ENCODE measurements at places on chromosomes 3 and 15.

GRCh38 chr15:89127054-89127702, 38.9 kb downstream of the ABHD2 start:
- DNase-seq, result no peak

DNA sequence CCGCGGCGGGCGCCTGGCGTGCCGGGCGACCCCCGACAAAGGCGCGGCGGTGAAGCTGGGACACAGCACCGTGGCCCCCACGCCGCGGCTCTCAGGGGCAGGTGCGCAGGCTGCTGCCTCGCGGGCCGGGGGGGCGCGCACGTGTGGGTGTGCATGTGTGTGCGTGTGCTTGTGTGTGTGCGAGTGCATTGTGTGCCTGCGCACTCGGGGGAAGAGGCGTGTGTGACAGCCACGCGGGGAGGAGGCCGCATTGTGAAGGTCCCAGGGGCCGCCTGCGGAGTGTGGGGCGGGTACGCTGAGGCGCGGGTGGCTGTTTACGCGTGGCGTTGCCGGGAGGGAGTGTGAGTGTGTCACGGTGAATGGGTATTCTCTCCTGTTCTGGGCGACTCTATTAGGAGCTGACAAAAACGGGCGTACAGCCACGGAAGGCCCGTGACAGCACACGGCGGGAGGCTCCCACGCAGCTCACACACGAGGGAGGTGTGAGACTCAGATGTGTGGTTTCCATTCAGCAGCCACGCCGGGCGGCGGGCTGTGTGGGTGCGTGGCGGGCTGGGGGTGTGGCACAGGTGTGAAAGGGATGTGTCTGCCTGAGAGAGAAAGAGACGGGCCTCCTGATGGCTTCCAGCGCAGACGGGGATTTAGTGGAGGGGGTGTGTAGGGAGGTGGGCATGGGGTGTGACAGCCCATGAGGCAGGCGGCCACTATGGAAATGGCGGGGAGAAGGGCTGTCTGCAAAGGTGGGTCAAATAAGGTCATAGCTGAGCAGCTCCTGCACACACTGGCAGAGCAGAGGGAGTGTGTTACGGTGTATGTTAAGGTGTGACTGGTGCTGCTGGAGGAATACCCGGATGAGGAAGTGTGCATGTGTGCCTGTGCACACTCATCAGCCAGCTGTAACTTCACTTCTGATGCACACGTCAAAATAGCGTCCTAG, 750 bp downstream of the PODXL2 start:
- DNase-seq, result no peak

DNA sequence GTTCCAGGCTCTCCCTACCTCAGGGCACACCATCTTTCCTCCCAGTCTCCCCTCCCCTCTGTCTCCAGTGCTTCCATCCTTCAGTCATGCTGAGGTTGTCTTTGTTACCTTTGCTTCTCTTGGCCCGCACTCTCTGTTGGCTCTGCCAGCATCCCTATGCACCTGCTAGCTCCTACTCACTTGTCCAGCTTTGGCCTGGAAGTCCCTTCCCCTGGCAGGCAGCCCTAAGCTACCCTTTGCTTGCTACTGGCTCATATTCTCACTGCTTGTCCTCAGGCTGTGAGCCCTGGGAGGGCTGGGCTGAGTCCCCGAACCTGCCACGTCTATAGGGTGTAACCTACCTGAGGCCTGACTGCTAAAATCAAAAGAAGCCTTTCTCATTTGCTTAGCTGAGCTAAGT, 122.7 kb downstream of the PGPEP1L start:
- no peak for DNase-seq

DNA sequence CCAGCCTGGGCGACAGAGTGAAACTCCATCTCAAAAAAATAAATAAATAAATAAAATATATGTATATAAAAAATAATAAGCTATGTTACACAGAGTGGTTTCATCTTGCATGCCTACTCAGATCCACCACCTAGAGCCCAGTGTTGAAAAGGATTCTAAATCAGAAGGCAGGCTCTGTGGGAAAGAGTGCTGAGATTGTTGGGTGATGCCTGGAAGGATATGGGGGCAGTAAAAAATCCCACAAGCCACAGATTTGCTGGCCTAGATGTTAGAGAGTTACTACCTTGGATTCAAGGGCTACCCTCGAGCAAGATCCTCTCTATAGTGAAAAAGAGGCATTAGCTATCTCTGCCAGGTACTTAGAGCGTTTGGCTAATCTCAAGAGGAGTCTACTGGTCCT, 144.3 kb downstream of the STAC start:
- DNase-seq, result no peak

- DNase-seq, result no peak
These were observed 37.5 kb downstream of the PML start for GRCh38 chr15:74032046-74032445.

GRCh38 chr3:71752831-71753700, 589 bp upstream of the GPR27 start:
- DNase-seq, result no peak

GRCh38 chr3:52781741-52782140, 4.3 kb downstream of the ITIH1 start:
- DNase-seq, result no peak

DNA sequence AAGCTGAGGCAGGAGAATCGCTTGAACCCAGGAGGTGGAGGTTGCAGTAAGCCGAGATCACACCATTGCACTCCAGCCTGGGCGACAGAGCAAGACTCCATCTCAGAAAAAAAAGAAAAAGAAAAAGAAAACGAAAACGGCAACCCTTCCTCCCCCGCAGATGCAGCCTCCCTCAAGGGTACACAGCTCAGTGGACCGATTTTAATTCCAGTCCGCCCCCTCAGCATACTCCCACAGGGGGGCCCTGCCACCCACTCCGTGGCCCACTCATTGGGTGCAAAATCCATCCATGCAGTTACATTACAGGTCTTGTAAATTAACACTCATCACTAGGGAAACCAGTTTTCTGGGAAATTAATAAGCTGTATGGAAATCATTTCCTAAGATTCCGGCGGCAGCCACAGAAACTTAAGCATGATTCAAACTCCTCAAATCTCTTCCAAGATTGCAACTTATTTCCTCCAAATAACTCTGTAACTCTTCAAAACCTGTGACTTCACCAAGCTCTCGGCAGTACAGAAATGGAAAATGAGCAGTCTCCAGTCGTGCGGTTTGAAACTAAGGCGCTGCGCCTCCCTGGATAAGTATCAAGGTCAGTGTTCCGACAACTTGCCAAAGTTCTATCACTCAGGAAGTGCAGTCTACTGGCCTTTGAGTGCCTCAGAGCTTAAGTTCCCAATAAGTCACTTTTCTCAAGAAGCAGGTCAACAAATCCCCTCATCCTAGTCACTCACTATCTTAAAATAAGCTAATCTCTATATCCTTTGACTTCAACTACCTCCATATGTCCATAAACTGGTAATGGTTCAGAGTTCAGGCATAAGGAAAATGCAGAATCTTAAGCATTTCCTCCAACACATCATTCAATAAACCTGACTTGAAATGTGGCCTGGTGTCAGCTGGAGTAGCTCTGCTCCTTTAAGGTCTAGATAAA, 24.7 kb upstream of the KLHL6 start:
- DNase-seq, result no peak

GRCh38 chr3:31094048-31094447, 199.6 kb upstream of the GADL1 start:
- no peak for DNase-seq

- DNase-seq, result no peak
These were observed 8.5 kb upstream of the ANPEP start for GRCh38 chr15:89822951-89823711.

GRCh38 chr3:117011687-117012250, 302.2 kb downstream of the TUSC7 start:
- no peak for DNase-seq

GRCh38 chr15:45903283-45903682, 268.5 kb downstream of the SQOR start:
- no peak for DNase-seq

- no peak for DNase-seq
These were observed 84.7 kb upstream of the PPIB start for GRCh38 chr15:64247535-64247905.

DNA sequence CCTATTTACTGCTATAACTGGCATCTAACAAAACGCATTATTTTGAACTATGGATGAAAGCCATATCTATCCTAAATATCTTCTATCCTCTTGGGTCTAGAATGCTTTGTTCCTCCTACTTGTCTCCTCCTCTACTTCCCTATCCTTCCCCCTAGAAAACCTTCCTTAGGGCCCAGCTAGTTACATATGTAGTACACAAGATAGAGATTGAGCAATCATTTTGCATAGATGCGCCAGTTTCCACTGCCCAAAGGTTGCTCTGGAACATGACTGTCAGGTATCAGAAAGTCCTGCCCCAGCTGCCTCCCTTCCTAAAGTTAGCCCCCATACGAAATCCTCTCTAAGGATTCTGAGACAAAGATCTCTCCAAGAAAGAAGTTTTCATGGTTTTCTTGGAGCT, 55.1 kb downstream of the GPR160 start:
- no peak for DNase-seq

DNA sequence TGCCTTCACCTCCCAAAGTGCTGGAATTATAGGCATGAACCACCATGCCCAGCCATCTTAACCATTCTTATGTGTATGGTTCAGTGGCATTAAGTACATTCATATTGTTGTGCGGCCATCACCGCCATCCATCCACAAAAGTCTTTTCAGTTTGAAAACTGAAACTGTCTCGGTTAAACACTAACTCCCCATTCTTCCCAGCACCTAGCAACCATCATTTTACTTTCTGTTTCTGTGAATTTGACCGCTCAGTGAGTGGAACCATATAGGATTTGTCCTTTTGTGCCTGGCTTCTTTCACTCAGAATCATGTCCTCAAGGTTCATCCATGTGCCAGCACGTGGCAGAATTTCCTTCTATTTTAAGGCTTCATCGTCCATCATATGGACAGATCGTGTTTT, 5.8 kb downstream of the MCM2 start:
- no peak for DNase-seq

- no peak for DNase-seq
These were observed 7.5 kb downstream of the ISLR start for GRCh38 chr15:74180881-74181602.

- DNase-seq, result no peak
These were observed 13.6 kb upstream of the LTF start for GRCh38 chr3:46478341-46478740.

DNA sequence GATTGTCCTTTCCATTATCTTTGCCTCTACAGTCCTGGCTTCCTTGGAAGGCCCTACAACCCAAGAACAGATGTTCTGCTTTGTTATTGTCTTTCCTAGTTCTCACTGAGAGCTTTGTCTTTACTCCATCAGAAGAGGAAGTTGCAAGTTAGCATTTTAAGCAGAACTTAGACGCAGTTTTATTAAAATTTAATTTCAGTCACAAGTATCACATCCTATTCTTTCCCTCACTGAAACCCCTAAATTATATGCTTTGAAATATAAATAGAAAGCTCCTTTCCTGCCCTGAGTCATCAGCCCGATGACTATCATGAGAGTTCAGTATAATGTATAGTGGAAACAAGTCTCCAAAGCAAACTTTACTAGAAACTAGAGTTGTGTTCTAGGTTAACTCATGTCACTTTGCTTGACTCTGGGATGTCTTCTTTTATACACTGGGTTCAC, 291.2 kb upstream of the RBMS3 start:
- no peak for DNase-seq

DNA sequence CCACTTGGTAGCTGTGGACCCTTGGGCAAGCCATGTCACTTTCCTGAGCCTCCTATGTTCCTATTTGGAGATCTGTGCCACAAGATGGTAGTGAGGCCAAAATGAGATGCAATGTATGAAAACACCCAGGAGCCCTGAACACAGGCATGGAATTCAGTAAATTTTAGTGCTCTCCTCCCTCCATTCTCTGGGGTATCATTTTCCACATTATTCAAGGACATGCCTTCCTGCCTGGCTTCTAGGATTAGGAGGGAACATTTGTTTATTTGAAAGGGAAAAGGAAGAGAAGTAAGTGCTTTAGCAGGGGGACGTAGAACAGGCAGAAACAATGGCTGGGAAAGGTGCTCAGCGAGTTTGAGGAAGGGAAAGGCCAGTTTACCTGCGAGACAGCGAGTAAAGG, 98.8 kb downstream of the ATG7 start:
- no peak for DNase-seq

GRCh38 chr3:127124120-127124519, 68.8 kb upstream of the PRR23E start:
- DNase-seq, result no peak

DNA sequence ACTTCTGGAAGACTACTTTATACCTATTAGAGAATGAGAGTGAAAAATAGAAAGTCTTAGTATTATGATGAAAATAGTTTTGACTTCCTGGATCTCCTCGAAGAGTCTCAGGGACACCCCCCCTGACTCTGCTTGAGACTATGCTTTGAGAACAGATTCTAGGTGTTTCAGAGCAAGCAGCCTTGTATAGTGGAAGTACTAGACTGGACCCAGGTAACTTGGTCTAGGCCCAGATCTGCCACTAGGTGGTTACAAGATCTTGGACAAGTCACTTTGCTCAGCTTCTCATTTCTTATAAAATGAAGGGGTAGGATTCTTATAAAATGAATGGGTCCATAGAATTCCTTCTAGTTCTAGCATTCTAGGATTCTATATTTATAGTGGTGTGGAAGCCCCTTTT, 9.1 kb downstream of the ABHD5 start:
- no peak for DNase-seq

GRCh38 chr3:149593418-149594160, 64.2 kb downstream of the WWTR1 start:
- DNase-seq, result no peak

- DNase-seq, result no peak
These were observed 54.6 kb downstream of the UMPS start for GRCh38 chr3:124784686-124785382.

DNA sequence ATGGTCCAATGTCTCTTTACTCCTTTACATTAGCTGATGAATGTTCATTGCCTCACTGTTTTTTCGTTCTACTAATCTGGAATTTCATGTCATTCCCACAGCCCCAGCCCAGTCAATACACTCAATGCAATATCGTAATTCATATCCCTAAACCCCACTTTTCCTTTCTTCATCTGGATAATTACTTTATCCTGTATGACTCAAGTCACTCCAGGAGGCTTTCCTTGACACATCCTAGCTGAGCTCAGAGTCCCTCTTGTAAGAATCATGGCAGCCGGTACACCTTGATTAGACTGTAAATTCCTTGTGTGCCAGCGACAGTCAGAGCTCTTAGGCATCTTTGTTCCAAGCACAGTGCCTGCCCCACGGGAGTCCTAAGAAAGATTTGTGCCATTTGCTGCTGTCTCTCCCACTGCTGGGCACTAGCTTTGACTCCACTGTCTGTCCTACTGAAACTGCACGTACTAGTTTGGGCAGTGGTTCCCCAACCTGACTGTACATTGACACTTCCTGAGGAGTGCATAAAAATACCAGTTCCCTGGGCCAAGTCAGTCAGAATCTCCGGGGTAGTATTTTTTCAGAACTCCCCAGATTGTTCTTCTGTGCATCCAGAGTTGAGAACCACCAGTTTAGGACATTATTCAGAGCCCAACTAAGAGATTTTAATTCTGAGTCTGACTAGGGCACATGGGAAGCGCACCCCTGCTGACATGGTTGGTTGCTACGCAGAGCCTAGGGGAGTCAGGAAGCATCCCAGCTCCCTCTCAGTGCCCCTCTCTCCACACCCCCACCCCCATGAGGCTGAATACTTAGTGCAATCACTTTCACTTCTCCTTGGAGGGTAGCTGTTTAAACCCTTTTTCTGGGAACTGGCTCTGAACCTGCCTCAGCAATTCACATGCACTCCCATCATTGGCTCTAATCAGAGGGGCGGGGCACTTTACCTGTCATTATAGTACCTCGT, 19.5 kb upstream of the C3orf70 start:
- DNase-seq, result no peak
